ENCODE measurements at places on chromosomes 3 and 15. TPM values are rescaled to one million over a fixed set of nuclear protein-coding genes. Genes with fewer than 3 reads are reported as not detected.

CACNA2D2 gene
- 0.56 TPM for total RNA-seq

ARGFX gene
- total RNA-seq: not detected

SLC9C1 gene
- not detected for total RNA-seq

ABTB1 gene
- total RNA-seq: 6.6 TPM

ACTC1 gene
- not detected for total RNA-seq

TFG gene
- total RNA-seq: 59.5 TPM

DNA sequence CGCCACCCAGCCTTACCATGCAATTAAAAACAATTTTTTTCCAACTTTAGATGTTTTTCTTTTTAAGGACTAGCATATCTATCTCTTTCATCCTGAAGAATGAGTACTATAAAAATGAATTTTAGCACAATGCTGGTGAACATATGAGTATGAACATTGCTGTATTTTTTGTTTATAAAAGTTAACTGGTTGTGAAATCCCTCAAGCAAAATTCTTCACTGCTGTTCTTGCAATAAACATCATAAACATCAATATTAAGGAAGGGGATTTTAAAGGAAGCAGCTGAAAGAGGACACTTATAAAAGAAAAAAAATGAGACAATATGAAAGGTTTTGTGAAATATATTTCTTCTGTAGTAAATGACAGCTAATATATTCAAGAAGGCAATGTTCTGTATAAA lies 3.0 kb downstream of the PLSCR4 start:
- no peak for DNase-seq

DNA sequence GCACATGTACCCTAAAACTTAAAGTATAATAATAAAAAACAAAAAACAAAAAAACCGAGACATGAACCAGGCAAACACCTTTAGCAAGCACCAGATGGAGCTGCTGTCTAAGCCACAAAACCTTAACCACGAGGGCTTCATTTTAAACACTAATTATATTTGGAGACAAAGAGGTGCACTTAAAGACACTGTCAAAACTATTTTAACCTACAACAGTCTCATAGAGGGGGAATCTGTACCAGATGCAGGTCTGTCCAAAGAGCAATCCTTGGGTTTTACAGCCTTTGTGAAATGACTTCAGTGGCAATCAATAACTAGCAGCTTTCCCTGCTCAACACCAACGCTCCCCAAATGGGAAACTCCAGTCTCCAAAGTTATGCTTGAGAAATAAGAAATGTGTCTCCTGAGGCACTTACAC lies 115.7 kb upstream of the TSPAN3 start:
- no peak for DNase-seq

DNA sequence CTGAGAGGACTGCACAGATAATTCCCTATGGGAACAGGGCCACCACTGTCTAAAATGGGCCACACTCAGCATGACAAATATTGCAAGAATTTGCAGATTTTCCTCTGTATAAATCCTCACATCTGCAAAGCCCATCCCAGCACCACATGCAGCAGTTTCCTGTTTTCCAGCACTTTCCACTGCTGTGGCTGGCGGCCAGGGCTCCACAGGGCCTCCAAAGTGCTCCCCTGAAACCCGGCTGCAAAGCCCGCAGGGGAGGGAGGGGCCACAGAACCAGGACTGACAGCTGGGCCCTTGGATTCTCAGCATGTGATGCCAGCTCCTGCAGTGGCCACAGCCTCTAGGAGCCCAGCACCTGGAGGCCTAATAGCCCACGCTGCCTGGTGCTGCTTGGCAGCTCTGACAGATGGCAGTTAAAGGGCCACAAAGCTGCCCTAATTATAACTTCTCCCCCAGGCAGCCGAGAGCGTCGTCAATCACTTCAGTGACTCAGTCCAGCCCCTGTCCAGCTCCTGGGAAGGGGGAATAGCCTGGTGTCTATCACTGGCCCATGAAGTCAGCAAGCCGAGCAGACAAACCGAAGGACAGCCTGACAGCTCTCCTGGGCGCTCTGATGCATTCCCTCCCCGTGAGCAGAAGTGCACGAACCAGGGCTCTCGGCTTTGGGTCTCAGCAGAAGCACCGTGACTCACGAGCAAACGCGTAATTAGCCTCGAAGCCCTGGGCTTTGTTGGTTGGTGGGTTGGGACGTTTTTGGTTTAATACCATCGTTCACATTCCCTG lies 4.7 kb downstream of the LRRC15 start:
- DNase-seq: peak; percentile 72

DNA sequence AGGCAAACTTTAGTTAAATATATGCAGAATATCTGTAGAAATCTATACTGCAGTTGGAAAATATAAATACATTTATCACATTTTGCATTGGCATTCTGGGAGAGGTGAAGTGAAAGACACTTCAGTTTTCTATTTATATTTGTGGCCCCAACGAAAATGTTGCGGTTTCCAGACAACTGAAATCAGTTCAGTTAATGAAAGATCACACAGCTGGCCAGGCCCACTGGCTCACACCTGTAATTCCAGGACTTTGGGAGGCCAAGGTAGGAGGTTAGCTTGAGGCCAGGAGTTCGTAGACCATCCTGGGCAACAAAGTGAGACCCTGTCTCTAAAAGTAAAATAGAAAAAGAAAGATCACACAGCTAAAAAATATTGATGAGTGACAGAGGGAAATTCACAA lies 11.9 kb upstream of the CLASP2 start:
- no peak for DNase-seq

- no peak for DNase-seq
These were observed 72.3 kb downstream of the PIAS1 start for GRCh38 chr15:68126396-68126795.

- no peak for DNase-seq
These were observed 95.1 kb downstream of the TP63 start for GRCh38 chr3:189726277-189726676.

DNA sequence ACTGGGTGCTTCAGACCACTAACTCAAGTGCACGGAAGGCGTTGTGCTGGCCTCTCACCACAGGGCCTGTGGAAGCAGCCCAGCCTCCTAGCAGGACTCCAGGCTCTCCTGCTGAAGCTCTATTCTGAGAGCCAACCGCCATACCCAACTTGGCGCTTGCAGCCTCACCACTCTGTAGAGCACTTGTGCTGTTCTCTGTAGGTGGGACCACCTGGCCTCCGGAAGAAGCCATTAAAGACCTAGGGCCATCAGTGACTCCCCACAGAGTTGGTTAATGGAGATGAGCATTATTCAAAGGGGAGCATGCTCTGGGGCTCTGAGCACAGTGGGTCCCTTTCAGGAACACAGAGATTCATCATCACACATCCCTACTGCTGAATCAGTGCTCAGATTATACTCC lies 50.9 kb downstream of the C3orf85 start:
- DNase-seq: no peak

- DNase-seq: peak; percentile 73
These were observed at the start of gene TWF2 for GRCh38 chr3:52238761-52239701. TSS of gene TWF2 (minus strand) at chr3:52239158. CDS start at chr3:52239016, 142 bp downstream.

GRCh38 chr3:79521221-79521848 lies 246.5 kb downstream of the ROBO1 start:
- DNase-seq: peak; percentile 56

DNA sequence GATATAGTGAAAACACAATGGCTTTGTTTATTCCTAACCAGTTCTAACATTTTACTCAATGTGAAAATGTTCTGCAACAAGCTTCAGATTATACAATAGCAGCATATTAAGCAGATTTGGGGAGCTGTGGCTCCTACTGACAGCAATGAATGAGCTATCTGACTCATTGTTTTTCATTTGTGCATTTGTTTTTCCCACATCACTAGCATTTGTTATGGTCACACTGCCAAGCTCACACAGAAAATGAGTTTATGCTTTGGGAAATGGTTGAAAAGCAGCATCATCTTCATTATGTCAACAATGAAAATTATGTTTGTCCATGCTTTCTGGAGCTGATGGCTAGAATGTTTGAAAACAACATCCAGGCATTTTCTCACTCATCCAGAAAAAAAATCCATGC lies 53.5 kb downstream of the ZPLD1 start:
- DNase-seq: no peak

DNA sequence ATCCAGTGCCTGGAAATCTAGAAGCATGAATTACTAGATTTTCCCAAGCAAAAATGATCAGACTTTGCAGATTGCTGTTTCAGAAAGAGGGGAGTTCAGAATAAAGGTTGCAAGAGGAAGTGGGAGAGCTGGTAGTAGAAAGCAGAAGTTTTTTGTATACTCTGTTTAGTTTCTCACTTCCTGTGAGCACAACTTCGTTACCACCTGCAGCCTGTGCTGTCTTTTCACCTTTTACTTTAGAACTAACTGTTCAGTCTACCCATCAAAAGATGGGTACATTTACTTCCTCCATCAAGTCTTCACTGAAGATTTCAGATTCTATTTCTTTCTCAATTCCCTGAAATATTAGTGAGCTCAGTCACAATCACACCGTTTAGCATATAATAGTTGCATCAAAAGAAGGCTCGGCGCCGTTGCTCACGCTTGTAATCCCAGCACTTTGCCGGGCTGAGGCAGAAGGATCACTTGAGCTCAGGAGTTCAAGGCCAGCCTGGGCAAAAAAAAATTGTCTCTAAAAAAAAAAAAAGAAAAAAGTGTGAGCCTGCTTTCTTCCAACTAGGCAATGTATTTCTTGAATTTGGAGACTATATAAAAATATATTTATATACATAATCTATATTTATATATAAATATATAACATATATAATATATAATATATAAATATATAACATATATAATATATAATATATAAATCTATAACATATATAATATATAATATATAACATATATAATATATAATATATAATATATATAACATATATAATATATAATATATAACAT lies 1.8 kb upstream of the CEP97 start:
- DNase-seq: no peak

DNA sequence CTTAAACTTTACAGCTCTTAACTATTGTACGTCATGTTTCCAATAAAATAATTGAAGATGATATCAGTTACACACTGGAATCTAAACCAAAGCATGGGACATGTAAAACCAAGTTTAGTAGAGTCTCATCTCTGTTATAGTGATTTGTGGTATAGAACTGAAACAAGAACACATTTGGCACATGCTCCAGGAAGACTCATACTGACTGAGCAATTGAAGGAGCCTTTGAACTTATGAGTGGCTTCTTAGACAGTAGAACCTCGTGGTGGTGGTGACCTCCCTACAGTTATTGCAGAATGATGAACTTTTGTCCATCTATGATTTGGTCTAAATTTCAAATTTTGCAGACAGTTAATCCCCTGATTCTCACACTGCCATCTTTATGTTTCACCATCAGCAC lies 729.7 kb downstream of the ROBO1 start:
- DNase-seq: no peak

DNA sequence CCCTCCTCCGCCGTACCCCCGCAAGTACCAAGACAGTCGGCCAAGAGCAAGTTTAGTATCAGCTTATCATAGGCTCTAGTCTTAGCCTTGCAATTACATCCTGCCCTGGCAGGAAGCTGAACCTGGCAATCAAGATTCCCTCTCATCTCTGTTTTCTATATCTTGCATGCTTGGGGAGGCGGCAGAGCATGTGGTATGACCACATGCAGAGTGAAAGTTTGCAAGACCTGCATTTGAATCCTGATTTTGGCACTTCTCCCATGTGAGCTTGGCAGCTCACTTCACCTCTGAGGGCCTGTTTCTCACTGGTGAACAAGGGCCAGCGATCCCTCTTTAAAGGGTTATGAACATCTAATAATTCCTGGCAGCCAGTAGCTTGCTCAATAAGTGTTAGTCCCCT lies 106.1 kb upstream of the FRMD4B start:
- peak; percentile 21 for DNase-seq

- no peak for DNase-seq
These were observed 28.6 kb downstream of the DAPK2 start for GRCh38 chr15:64017591-64018163.

GRCh38 chr3:186588632-186589031 lies 18.1 kb downstream of the DNAJB11 start:
- DNase-seq: no peak

DNA sequence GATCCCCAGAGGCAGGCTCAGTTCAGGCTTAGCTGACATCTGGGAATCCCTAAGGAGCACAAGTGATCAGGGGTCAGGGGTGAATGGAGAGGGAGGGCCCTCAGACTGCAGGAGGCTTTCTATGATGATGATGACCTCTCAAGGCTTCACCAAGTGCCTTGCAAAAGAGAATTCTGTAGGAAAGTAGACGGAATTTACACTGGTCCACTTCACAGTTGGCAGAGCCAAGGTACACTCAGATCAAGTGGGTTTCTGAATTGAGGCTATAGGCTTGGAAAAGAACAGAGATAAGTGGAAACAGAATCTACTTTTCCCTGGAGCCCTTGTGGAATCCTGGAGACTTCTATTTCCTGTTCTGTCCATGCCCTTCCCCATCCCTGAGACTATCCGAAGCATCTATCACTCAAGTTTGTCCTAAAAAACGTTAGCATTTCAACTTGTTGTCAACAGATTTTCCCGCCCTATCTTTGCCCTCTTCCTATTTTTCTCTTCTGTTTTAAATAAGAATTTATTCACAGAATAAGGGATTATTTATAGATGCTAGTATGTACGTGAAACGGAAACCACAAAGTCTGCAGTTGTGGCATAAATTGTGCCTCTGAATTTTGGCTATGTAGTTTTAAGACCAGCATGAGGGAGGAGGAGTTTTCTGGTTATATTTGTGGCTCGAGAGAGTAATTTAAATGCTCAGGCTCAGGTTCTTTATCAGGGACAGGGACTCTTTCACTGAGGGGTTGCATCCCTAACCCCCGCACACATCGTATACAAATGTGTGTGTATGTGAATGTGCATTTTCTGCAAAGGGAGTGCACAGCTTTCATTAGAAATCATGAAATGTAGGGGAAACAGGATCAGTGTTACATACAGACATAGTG lies 12.8 kb downstream of the GCSAM start:
- DNase-seq: no peak

DNA sequence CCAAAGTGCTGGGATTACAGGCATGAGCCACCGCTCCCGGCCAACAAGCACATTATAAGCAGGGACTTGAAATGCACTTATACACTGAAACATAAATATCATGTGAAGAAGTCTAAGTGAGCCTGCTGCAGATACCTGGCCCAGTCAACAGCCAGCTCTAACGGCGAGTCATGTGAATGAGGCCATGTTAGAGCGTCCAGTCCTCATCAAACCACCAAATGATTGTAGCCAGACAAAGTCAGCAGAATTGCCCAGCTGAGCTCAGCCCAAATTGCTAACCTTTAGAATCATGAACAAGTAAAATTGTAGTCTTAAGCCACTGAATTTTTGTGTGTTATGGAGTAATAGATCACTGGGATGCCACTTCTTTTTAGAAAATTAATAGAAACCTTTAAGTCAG lies 37.8 kb upstream of the UACA start:
- DNase-seq: no peak

- DNase-seq: no peak
These were observed 151.5 kb upstream of the BHLHE40 start for GRCh38 chr3:4827767-4828166.

DNA sequence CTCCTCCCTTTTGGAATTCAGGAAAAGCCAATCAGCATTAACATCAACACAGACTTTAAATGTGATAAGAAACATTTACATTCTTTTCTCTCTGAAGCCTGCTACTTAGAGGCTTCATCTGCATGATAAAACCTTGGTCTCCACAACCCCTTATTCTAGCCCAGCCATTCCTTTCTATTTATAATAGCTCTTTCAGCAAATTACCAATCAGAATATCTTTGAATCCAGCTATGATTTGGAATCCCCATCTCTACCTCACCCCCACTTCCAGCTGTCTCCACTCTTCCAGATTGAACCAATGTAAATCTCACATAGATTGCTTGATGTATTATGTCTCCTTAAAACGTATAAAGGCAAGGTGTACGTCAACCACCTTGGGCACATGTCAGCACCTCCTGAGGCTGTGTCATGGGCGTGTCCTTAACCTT lies 139.7 kb downstream of the TUSC7 start:
- no peak for DNase-seq

Data from HT1080 (cell line).